NCI-H446 (cell line): ENCODE measurements at places on chromosomes 11 and 22.

- DNase-seq = no peak
Observed at GRCh38 chr11:75786101-75786736, 17.6 kb downstream of the DGAT2 start.

DNA sequence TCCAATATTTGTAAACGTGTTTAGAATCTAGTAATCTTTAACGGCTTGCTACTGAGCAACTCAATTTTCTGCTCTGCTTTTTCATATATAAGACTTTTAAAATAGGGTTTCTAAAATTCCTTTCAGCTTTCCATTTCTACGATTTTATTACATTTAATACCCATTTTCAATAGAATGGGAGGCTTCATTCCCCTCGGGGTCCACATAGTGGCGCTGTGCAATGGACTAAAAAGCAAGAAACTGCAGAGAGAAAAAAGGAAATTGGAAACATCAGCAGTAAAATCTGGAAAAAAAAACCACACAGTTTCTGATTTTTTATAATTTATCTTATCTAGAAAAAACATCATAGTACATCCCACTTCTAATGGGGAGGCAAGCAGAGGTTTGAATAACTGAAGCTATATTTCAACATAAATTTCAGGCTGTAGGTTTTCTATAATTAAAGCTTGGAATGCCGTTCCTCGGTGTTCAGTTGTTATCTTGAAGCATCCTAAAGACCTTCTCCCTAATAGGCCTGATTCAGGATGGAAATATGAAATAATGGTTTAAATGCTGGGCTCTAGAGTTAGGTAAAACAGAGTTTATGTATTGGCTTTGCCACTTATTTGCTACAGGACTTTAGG lies 18.7 kb upstream of the JHY start:
- DNase-seq = peak; percentile 36

DNA sequence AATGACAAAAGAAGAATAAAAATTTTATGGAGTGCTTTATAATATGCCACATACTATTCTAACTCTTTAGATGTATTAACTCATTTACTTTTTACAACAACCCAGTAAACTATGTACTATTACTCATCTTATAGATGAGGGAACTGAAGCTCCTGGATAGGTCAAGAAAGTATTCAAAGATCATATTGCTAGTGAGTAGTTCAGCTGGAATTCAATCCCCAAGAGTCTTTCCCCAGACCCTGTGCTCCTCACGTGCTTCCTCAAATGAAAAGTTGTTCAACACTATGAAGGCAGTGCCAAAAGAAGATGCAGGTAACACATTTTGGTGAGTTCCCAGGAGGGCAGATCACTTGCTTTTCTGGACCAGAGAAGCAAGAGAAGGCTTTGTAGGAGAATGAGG lies 46.8 kb downstream of the BTG4 start:
- no peak for DNase-seq

DNA sequence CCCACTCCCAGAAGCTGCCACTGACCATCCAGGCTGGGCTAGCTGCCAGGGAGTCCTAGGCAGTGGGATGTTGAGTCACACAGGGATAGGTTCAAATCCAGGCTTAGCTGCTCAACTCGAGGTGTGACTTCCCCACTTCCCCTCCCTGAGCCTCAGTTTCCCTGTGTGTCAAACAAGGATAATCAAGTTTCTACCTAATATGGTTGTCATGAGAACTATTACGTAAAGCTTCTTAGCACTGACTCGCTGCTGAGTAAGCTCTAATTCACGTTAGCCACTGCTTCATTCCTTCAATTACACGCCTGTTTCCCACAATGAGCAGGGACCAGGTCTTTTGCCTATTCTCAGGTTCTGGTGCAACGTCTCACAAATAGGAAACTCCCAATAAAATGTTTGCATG lies 67.7 kb downstream of the SEZ6L start:
- no peak for DNase-seq

DNA sequence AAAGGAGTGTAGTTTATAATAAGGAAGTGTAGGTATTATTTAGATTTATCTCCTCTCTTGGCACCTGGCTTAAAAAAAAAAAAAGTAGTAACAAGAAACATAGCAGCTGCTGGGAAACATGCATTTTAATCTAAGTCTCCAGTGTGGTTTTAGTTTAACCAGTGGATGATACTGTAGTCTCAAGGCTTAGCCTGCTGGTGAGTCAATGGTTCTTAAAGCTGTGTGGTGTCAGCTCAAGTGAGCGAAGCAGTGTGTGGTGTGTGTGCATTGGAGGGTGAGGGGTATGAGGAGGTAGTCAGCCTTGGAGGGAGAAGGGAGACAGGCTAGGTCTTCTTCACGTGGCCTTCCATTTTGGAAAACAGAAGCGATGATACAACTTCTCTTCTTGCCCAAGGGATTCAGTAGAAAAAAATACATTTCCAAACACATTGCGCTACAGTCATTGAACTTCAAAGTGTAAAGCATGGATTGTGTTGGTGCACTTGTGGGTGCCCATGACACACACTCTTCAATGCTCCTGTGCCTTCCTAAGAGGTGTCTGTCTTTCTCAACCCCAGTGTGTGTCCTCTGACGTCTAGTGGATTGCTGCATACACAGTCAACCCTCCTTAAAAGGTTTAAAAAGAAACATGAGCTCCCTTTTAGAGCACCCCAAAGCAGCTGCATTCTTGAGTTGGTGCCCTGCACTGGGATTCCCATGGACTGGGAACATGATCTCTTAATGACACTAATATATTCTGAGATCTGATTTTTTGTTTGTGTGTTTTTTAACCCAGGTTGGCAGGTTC lies 40.1 kb downstream of the ZBTB16 start:
- no peak for DNase-seq

- no peak for DNase-seq
Observed at GRCh38 chr11:116694349-116694725, 78.5 kb downstream of the BUD13 start.

GRCh38 chr11:6269994-6270393 lies 10.4 kb downstream of the CCKBR start:
- no peak for DNase-seq

- DNase-seq = no peak
Observed at GRCh38 chr11:67581469-67581868, 2.1 kb upstream of the GSTP1 start.

GRCh38 chr11:6615882-6616585 lies 3.2 kb downstream of the TPP1 start:
- DNase-seq = no peak

DNA sequence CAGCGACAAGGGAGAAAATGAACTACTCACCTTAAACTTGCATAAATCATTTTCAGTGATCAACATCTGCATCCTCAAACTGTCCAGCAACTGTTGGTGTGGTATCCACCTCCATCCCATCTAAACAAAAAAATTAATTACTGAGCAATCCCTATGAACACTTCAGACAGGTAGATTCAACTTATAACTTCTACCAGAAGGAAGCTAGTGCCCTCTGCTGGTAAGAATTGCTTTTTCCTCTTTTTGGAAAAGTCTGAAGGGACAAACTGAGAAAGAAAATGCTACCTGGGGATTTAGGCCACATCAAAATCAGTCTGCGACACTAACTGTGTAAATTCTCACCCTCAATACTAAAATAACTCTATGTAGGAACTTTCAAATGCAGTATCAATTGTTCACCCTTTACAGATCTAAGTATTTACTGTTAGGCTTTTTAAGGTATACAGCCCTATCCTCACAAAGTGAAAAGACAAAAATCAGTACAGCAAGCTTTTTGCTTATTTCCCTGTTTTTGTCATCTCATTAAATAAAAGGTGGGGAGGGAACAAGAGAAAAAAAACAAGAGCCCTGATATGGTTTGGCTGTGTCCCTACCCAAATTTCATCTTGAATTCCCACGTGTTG lies 17.9 kb downstream of the CLNS1A start:
- DNase-seq = no peak

GRCh38 chr11:93611836-93612677 lies 49.4 kb upstream of the CEP295 start:
- no peak for DNase-seq

DNA sequence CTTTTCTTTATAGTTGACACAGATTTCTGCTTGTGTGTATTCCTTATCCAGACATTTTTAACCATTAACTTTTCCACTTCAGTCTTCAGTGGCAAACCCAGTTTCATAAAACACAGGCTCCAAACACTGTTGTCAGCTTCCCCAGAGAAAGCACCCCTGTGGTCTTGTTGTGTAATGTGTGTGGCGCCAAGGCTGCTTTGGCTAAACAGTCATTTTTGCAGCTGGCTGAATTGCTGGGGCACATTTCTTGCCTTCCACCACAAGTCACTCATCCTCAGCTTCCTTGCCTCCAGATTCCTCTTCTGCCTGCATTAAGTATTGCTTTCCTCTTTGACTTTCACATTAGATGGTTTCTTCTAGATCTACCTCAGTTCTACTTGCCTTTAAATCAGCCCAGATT lies 40.5 kb downstream of the ARHGAP1 start:
- no peak for DNase-seq

- no peak for DNase-seq
Observed at GRCh38 chr11:2816941-2817421, 68.6 kb downstream of the CDKN1C start.

DNA sequence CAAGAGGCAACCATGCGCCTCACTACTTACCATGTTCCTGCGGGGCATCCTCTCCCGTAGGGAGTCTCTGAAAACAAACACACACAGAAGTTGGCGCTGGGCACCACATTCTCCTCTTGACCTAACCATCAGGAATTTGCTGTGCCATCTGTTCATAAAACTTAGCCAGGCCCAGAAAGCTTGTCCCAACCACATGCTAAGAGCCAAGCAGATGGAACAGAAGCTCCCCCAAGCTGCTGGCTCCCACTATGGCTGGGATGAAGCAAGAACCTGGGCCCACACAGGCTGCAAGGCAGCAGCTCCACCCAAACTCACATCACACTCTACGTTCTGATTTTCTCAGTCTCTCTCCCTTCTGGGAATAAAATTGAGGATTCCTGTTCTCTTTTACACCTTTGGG lies 17.4 kb downstream of the HPS4 start:
- peak; percentile 96 for DNase-seq

- DNase-seq = peak; percentile 69
Observed at GRCh38 chr22:20243537-20244249, 24.4 kb downstream of the RTN4R start.

GRCh38 chr11:67613960-67614715 lies 7.4 kb downstream of the NDUFV1 start:
- no peak for DNase-seq

- DNase-seq = no peak
Observed at GRCh38 chr22:48449466-48450187, 1378.0 kb downstream of the BRD1 start.

GRCh38 chr22:29151316-29151715 lies 54.4 kb upstream of the EMID1 start:
- no peak for DNase-seq

GRCh38 chr22:39431821-39432251 lies 25.0 kb upstream of the MGAT3 start:
- DNase-seq = no peak

DNA sequence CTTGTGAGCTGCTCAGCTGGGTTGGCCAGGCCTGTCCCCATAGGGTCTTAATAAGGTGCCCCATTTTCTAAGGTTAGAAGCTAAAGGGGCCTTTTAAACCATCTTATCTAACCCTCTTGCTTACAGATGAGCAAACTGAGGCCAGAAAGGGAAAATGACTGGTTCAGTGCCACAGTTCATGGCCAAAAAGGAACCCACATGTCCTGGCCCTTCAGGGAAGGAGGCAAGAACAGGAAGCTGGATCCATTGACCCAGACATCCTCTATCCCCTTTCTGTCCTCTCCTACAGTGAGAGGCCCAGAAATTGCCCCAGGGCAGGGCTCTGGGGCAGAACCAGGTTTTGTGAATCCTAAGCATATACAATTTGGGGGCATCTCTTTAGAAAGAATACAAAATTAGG lies 10.0 kb downstream of the PRG3 start:
- DNase-seq = no peak

DNA sequence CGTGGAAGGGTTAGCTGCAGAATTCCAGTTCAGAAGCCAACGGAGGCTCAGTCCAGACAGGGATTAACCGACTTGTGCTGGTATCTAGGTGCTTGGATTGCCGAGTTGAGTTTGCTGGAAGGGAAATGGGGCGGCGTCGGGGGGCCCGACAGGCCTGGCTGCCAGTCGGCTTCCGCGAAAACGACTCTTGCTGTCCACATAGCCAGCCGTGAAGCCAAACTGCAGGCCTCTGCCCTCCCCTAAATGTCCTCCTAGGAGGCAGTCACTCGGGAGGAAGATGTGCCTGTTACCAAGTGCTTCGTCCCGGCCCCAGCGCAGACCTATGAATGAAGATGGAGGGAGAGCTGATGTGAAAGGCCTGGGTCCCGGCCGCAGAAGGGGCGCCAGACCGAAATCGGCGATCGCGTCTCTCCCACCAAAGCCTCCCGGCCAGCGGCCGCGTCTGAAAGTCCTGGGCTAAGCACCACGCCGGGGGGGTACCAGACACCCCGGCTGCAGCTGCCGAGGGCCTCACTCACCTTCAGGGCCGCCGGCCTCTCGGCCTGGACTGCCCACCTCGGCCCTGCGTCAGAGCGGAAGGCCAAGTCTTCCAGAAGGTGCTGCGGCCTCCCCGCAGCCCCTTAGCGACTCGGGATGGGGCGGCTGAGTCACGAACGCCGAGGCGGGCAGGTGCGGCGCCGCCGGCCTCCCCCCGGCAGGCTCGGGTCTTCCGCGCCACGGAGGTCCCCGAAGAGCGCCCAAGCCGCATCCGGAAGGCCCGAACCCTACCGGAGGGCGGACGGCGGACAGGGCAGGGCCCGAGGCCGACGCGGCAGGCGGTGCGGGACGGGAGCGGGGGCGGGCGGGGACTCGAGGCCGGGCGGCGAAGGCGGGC lies 7.5 kb downstream of the DPAGT1 start:
- no peak for DNase-seq

DNA sequence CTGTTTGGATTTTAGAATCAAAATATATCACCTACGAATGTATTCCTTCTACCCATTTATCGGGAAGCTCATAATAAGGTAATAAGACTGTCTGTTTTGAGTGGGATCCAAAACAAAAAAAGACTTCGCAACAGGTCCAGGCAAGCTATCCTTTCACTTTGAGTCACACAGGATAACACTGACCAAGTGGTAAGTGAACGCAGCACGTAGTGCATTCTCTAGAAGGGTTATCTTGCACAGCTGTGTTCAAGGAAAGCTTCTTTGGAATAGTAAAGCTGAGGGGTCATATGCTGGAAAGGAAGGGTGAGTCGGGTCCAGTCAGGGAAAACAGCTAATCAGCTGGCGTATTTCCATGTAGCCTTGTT lies 22.3 kb upstream of the NRGN start:
- no peak for DNase-seq

DNA sequence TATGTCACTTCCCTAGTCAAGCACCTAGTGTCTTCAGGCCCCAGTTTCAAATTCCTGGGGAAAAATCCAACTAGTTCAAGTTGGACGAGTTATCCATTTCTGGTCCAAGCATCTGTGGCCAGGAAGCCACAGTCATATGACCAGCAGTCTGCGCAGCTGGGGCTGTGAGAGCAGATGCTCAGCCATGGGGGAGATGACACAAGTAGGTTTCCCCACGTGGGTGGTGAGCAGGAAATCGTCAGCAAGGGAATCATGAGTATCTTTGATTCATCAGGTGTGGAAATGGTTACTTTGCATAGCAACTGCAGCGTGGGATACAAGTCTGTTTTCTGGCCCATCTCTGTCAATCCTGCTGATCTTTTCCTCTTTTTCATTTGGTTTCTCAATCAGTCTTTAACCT lies 185.3 kb downstream of the C11orf91 start:
- DNase-seq = no peak
